ENCODE measurements at places on chromosomes 1 and 21.

DNA sequence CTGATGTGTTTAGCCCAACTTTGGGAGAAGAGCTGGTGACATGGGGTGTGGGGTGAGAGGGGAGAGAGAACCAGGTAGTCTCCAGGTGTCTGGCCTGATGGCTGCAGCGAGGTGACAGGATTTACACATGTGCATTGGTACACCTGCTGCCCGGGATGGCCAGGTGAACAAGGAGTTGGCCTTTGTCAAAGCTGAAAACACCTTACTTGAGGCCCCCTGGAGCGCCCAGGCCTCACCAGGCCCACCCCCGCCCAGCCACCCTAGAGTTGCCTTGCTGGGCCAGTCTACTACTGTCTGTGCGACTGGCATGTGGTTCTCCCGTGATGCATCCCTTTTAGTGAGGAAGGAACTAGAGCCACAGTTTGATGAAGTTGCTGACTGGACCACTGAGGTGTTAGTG is 90.5 kb downstream of the ADARB1 start:
- no peak for DNase-seq

DNA sequence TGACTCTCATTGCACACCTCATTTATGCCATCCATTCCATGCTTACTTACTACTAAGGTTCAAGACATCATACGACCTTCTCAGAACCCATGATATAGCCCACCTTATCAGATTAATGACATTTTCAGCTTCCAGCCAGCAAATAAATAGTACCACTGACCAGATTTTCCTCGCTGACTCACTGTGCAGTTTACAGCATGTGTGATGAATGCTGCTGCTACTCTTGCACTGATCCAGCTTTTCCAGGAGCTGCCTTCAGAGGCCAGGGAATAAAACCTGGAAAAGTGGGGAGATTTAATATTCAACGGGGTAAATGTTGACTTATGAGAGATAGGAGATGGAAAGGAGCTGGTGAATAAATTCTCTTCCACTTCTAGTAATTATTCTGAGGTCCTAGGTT is 247.1 kb downstream of the COL11A1 start:
- DNase-seq, result no peak

GRCh38 chr21:40421121-40421520 is 425.8 kb downstream of the DSCAM start:
- DNase-seq, result no peak

GRCh38 chr1:18176619-18177018 is 69.0 kb downstream of the IGSF21 start:
- no peak for DNase-seq

DNA sequence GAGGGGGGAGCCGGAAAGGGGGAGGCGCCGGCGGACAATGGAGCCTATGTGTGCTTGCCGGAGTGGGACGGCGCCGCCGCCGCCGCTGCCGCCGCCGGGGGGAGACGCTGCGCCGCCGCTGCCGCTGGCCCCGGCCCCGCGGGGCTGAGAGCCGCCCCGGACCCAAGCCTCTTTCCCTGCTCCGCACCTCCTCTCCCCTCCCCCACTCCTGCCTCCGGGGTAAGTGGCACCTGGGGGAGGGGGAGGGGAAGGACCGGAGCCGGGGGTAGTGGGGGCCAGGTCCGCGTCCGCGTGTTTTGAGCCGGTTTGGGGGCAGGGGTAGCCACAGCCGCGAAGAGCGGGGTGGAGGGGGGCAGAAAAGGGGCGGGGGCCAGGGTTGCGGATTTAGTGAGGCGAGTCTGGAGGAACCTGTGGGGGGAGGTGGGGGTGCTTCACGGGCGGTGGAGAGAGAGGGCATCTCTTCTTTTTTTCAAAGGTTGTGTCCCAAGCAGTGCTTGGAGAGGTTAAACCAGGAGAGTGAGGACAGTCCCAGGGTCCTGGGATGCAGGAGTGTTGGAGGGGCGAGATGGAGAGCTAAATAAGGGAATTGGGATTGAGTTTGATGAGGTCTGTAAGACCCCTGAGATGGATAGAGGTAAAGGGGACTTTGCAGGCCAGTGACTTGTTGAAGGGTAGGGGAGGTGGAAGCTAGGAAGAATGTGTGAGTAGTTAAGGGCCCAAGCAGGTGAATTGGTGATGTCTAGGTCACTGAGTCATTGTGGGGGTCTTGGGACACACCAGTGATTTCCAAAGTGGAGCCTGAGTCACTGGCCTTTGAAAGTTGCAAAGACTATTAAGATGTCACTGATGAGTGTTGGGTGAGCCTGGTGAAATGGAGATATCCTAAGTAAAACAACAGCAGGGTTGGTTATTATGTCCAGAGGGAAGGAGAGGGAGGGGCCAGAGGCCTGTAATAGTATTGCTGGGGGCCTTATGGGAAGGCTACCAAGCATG is 59.1 kb downstream of the BCL9 start:
- DNase-seq, result no peak

- DNase-seq, result no peak
Observed at GRCh38 chr1:37567023-37567422, 10.3 kb downstream of the DNALI1 start.

GRCh38 chr1:236952246-236953003 is 51.8 kb downstream of the MT1HL1 start:
- DNase-seq, result no peak

DNA sequence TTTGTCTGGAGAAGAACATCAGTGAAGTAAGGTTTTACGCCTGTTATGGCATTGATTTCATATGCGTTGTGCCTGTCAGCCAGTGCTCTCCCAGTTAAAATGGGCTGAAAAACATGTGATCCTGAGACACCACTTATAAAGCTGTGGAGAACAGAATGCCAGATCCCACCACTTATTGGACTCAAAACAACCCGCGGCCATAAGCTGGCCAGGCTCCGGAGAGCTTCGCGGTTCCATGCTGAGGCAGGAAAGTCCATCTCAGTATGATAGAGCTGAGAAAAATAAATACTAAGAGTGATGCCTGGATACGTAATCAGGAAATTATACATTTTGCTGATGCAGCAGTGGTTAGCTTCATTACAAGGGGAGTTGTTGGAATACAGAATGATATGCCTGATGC is 5.1 kb downstream of the APOBEC4 start:
- DNase-seq, result no peak

DNA sequence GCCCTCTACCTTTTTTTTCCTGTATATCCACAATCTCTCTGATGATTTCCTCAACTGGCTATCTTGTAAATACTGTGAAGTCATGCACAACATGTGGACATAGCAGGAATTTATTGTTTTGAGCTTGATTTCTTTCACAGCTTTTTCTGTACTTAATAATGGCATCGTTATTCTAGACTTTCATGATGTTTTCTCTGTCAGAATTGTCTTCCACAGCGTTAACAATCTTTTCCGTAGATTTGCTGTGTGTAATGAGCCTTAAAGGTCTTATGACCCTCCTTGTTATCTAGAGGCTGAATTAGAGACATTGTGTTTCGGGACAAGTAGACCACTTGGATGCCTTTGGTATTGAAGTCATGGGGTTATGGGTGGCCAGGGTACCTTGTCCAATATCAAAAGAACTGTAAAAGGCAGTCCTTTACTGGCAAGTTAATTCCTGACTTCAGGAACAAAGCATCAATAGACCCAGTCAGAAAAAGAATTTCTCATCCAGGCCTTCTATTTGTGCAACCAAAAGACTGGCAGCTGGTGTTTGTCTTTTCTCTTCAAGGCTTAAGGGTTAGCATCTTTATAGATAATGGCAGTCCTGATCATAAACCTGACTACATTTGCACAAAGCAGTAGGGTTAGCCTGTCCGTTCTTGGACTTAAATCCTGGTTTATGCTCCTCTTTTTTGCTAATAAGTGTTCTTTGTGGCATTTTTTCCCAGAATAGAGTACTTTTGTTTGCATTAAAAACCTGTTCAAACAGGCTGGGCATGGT is 30.1 kb upstream of the CHAF1B start:
- no peak for DNase-seq

- no peak for DNase-seq
Observed at GRCh38 chr1:245791410-245792312, 636.9 kb downstream of the KIF26B start.

DNA sequence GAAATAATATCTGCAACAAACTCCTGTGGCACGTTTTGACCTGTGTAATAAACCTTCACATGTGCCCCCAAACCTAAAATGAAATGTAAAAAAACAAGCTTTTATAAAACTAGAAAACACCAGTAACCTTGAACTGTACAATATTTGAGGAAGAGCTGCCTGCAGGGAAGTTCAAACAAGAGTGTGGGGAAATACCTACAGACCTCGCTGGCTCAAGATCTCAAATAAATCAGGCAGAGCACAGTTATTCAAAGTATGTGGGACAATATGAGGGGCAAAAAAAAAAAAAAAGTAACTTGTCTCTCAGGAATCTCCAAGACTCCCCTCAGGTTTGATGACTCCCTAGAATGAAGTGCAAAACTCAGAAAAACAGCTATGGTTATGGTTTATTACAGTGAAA is 37.9 kb upstream of the PPIH start:
- DNase-seq, result no peak

- DNase-seq, result peak; percentile 31
Observed at GRCh38 chr1:58432851-58433668, 113.5 kb downstream of the OMA1 start.

GRCh38 chr1:41751804-41752513 is 166.8 kb downstream of the HIVEP3 start:
- DNase-seq, result no peak

DNA sequence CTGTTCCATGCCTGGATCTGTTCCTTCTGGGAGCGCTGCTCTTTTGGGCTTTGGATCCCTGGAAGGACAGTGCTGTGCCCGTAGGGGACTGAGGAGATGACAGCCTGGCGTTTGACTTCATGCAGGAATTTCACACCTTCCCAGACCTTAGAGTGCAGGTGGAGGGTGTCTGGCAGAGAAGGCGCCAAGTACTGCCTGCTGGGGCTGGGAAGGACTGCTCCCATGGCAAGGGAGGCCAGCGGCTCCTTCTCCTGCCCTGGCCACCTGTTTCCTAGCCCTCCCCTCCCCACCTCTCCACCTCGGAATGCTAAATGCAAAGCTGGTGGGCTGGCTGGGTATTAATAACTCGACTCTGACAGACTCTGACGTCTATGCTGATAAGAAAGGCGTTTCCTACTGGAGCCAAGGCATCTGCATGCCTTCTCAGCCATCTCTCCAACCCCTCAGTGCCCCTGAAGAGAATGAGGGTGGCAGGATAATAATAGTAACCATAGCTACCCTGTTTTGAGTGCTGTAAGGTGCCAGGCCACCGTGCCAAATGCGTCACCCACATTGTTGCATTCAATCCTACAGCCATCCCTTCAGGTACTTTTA is 17.5 kb upstream of the PDIK1L start:
- DNase-seq, result no peak

GRCh38 chr1:153532181-153532580 is 3.6 kb downstream of the S100A6 start:
- no peak for DNase-seq

DNA sequence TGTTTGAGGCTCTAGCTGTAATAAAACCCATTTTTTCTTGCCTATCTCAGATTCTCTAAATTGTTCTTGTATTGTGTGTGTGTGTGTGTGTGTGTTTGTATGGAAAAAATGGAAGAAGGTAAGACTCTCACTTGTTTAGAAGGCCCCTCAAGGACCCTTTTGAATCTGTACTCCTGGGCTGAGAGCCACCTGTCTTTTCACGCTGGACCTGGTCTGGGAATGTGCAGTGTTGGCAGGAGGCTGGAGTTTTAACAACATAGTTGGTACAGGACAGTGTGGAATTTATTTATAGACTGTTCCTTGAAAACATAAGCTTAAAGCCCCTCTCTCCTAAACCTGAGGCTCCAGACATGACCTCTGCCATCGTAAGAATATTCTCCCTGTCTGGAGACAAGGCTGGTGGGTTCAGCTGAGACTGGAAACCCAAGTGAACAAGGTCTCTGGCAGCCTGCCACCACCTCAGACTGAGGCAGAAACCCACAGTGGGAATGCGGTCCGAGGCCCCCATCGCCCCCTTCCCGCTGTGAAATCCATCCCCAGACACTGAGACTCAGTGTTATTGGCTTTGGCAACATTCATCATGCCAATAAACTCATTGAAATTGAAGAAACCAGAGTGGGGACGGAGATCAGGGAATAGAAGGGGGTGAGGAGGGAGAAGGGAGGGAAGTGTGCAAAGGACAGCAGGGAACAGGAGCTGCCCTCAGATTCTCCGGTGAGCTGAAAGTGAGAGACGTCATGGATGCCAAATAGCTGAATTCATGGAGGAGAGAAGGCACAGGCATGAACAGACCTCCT is 24.6 kb upstream of the PLXNA2 start:
- no peak for DNase-seq

- no peak for DNase-seq
Observed at GRCh38 chr1:151514366-151514765, 3.2 kb downstream of the CGN start.

- DNase-seq, result no peak
Observed at GRCh38 chr1:202029727-202030126, 19.3 kb downstream of the ELF3 start.

DNA sequence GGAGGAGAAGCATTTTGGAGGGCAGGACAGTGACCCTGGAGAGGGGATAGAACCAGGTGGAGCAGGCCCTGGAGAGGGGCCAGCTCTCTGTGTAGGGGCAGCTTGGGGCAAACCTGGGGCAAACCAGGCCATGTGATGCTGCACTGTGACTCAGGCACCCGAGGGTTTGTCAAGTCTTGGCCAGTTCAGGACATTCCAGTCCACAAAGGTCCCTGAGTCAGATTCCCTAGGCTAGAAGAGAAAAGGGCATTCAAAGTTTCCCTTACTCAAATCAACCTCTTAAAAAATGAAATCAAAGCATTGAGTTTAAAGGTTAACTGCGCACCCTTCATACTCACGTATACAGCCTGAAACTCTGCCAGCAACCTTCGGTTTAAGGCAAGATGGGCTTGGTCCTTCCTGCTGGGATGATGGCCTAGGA is 25.2 kb upstream of the PLA2G2C start:
- no peak for DNase-seq

- no peak for DNase-seq
Observed at GRCh38 chr1:72283022-72283306, 625 bp upstream of the NEGR1 start.

DNA sequence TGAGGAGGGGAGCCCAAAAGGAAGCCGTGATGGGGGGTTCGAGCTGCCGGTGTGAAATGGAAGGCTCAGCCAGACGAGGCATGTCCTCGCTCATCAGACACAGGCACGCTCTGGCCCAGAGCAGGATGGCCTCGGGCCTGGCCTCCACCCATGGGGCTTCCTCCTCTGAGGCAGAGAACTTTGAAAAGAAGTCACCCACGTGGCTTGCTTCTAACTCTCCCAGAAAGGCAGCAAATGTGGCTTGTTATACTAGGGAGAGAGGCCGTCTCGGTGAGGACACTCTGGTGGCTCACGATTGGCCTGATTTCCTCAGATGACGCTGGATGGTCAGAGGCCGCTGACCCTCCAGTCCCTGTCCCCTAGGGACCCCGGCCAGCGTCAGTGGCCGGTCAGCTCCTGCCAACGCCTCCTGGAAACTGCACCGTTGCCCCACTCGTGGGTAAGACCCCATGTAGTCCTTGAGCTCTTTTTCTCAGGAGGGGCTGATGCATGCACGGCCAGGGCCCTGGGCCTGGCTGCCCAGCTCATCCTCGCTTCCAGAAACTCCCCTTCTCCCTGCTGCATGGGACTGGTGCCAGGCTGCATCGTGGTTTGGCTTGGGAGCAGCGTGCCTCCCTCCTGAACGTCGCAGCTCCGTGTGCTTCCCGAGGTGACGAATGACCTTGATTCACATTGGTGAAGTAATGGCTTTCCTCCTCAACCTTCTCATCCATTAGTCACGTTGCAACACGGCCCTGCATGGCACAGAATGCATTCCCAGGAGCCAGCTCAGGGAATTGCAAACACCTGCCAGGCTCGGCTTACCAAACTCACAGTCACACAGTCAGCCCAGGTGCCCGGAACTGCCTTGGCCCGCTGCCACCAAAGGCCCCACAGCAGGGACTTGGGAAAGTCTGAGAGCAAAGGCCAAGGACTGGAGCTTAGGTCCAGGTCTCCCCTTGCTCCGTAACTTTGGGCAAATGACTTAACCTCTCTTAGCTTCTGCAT is 58.8 kb downstream of the TOMM20 start:
- DNase-seq, result no peak

GRCh38 chr1:42463921-42464320 is 835 bp downstream of the CCDC30 start:
- DNase-seq, result no peak
